Heart right ventricle (tissue), 16 donors: ENCODE measurements at places on chromosomes 16 and 17.
A peak's percentile ranks its signal among the peaks of the same experiment; 100 is the strongest.

DNA sequence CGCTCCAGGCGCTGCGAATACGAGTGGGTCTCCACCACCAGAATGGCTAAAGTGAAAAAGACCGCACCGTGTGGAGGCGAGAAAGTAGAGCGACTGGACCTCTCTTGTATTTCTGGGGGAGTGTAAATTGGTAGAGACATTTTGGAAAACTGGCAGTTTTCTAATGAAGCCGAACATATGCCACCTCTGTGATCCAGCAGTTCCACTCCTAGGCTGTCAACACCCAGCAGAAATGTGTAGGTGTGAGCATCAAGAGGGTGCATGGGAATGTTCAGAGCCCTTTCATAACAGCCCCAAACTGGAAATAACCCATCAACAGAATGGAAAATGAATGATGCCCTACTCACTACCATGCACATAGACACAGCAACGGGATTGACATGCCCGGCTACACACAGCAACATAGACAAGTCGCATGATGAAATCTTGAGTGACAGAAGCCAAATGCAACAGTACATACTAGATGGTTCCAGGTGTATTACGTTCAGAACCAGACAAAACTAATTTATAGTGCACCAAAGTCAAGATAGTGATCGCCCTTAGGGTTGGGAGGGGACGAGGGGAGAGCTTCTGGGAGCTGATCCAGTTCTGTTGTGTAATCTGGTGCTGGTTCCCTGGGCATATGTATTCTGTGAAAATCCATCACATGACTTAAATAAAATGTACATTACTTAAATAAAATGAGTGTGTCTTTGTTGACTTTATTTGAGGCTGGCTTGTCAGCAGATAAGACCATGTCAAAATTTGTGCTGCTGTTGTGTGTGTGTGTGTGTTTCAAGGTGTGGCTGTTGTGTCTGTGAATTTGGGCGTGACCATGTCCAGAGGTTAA, 877 bp upstream of the BCL7C start:
- no peaks in the 10 kb centered on the region for H3K27me3 ChIP-seq
- H3K4me3 ChIP-seq, result peak overlapping the region; percentile 100
- H3K27ac ChIP-seq, result peak overlapping the region; percentile 92
- H3K4me1 ChIP-seq, result peaks cover 13% of the 10 kb centered on the region

DNA sequence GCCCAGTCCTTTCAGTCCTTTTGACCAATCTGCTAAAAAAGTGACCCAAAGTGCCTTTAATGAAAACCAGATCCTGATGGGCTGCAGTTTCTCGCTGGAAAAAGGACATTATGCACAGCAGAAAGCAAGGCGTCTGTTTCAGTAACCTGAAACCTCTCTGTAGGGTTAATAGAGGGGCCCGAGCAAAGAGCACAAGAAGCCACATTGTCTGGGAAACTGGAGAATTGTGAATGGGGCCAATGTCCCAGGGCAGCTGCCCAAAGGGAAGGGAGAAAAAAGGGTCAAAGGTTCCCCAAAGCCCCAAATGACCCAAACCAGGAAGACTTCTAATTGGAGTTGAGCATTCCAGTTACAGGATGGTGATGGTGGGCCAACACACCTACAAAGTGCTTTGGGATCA, 3.0 kb downstream of the OTOA start:
- H3K27me3 ChIP-seq, result peaks cover 24% of the 10 kb centered on the region
- no peaks in the 10 kb centered on the region for H3K36me3 ChIP-seq
- no peak for DNase-seq
- H3K4me3 ChIP-seq, result no peak overlapping the region

DNA sequence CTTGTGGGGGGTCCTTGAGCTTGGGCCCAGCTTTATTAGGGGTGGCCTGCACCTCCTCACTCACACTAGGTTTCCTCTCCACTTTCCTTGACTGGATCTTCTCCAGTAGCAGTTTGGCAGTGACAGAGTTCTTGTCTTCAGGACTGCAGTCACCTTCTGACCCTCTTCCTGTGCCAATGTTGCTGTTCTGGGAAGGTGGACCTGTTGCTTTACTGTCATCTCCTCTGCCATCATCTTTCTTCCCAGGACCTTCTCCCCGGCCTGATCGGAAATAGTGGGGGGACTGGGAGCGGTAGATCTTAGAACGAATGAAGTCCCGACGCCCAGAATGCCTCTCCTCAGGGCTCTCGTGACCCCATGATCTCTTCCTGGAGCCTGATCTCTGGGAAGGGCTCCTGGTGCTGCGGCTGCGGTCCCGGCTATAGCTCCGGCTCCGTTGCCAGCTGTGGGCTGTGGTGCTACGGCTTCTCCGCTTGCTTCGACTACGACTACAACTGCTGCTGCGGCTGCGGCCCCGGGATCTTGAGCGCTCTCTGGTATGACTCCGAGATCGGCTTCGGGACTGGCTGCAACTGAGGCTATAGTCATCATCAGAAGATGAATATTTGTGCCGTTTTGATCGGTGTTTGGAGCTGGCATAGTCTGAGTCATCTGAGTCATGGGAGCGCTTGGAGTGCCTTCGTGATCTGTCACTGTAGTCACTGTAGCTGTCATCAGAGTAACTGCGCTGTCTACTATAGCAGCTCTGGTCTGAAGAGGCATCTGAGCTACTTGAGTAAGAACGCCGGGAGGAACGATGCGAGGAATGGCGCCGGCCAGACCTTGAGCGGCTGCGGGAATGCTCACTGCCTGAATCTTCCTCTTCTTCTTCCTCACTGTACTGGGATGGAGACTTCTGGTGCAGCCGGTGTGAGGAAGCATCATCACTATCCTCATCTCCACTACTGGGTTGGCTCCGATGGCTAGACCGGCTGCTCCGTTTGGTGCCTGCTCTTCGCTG, 9.5 kb upstream of the ITGA2B start:
- no peak for DNase-seq
- H3K27me3 ChIP-seq, result no peaks in the 10 kb centered on the region
- no peak overlapping the region for H3K4me3 ChIP-seq
- H3K36me3 ChIP-seq, result peaks cover 83% of the 10 kb centered on the region

DNA sequence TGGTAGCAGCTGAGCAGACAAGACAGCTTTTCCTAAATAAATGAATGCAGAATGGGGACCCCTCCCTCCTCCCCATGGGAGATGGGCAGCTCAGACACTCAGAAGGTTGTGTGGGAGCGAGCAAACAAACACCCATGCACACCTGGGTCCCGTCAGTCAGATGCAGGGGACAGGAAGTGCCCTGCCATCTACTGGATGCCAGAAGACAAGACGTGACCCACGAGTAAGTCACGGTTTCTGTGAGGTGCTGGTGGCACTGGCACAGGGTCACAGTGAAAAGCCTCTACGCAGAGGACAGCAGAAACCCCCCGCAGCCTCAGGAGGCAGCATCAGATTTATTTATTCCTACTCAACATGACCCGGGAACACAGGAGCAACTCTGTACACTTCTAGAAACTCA, 8.4 kb downstream of the HBQ1 start:
- H3K36me3 ChIP-seq, result peaks cover 75% of the 10 kb centered on the region
- H3K4me3 ChIP-seq, result no peak overlapping the region
- no peak overlapping the region for H3K27ac ChIP-seq
- H3K4me1 ChIP-seq, result no peaks in the 10 kb centered on the region

DNA sequence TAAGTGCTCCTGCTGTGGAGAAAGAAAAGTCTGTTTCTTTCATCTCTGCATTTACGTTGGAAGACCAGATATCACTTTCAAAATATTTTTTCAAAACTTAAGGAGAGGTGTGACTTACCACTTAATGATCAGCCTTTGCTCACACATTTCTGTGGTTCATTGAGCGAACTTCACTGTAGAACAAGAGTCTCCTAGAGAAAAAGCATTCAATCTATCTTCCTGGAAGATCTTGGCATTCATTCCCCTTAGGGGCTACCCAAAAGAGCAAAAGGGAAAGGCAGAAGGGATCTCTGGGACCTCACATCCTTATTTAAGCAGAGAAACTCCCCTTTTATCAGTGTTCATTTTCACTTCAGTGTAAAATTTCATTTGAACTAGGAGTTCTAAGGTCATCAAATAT, 61.2 kb downstream of the HS3ST3A1 start:
- no peak overlapping the region for H3K4me3 ChIP-seq
- no peaks in the 10 kb centered on the region for H3K36me3 ChIP-seq
- no peaks in the 10 kb centered on the region for H3K4me1 ChIP-seq
